ENCODE measurements at places on chromosomes 11 and 22.

DNA sequence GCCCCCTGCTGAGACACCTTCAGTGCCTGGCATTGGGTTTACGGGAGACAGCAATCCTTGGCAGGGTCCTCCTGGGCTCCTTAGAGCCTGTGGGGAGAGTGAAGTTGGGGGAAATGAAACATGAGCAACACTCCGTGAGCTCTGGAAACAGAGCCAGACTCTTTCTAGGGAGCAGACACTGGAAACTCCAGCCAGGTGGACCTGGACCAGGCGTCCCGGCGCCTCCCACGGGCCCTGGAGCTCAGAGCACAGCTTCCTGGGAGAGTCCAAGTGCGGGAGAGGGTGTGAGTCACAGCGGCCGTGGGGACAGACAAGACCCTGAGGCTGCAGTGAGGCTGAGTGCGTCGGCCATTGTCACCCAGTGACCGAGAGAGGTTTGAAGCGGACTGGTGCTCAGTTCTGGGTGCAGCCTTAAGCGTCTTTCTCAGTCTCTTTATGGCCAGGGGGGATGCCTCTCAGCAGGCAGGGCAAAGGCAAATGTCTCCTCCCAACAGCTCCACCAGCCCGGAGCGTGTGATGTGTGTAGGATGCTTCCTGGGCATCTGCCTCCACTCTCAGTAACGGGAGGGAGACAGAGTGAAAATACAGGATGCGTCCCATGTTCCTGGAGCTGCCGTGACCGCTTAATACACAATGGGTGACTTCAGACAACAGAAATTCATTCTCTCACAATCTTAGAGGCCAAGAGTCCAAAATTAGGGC lies 399.2 kb downstream of the SHANK2 start:
- DNase-seq = no peak

GRCh38 chr11:117818041-117818873 lies 6.3 kb downstream of the FXYD2 start:
- DNase-seq = peak; percentile 46

DNA sequence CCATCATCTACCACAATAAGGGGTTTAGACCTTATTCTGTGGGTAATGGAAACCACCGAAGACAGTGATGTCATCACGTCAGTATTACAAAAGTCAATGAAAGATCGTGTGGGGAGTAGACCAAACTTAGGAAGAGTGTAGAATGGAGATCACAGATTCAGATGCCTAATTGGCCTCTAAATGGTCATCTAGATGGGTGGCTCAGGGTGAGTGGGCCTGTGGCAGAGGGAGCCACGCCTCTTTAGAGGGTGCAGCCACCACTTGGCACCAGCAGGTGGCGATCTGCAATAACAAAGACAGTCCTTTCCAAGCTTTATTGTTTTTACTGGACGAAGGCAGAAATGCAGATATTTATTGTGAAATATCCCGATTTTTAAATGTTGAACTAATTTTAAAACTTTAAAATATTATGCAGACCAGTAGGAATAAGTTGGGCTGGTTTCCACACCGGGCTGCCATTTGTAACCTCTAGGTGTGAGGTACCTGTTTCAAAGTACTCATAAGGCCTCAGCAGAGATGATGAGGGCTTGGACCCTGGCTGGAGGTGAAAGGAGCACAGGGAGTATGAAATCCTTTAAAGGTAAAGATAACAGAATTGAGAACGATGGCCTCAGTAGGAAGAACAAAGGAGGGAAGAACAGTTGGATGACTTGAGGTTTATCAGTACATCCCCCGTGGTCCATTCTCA lies 222.0 kb downstream of the DBX1 start:
- DNase-seq = peak; percentile 40

DNA sequence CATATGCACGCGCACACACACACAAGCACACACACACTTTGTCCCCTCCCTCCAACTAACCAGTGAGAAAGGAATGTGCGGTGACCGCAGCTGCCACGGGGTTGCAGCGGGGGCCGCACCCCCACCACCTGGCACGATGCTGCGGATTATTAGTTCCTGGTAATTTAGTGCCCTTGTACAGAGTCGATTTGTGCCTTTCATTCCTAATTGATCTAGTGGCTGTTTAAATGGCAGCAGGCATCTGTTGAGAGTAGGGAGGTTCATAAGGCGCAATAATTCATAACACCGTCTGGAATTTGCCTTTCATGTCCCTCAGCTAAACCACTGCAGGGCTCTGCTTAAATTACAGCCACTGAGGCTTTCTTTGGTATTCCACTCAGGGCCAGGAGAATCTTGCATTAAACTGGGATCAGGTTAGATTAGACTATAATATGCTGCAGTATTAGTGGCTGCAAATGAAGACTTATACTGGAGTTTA lies 113.7 kb downstream of the FEZ1 start:
- no peak for DNase-seq

DNA sequence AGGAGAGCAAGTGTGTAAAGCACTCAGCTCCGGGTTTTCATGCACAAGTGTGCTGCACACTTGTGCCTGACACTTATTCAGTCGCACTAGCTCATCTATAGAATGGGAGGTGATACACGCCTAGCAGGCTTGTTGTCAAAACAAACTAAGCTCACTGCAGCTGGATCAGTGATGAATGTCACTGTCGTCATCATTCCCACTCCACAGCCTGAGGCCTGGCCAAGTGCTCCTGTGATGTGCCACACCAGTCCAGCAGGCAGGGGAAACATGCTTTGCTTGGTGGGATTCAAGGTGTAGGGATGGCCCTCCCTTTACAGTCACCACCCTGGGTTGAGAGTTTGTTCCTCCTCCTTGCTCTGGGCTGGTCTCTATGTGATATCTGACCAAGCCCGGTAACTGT lies 6.8 kb downstream of the MPST start:
- DNase-seq = no peak

GRCh38 chr11:65096926-65097325 lies 912 bp downstream of the VPS51 start:
- DNase-seq = no peak

GRCh38 chr11:9660886-9661285 lies 3.0 kb upstream of the SWAP70 start:
- DNase-seq = no peak

GRCh38 chr11:122159173-122159721 lies 43.2 kb upstream of the BLID start:
- no peak for DNase-seq

DNA sequence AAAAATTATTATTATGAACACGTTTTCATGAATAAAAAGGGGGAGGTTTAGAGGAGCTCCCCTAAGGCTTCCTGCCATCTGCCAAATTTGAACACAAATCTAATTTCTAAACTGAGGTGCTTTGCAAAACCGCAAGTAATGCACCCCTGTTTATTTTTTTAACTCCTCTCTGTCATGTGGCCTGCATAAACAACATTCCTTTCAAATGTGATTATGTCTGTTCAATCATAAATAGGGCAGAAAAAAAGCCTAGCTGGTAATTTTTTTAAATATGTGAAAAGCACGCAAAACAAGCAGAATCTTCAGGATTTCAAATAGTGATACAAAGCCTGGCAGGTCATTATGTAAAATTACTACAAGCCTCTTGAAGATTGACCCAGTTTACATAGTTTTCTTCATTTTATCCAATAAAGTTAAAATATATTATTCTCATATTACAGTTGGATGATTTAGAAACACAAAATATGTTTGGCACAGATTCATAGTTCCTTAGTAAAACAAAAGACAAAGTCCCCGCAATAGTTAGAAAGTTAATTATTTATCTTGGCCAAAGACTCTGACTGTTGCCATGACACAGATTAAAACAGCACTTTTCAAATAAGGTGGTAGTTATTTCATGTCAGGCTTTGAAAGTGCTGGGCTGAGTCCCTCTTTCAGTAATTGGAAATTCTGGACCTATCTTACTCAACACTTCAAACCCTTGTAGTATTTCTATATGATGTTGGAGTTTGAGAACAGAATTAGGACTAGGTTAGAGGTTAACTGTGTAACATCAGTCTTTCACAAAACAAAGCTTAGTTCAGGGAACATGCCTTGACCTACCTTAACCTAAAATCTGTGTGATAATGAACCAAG lies 200.3 kb upstream of the MPPED2 start:
- DNase-seq = no peak

- DNase-seq = no peak
Measured at GRCh38 chr11:4560467-4560866, 15.5 kb downstream of the OR52M1 start.

DNA sequence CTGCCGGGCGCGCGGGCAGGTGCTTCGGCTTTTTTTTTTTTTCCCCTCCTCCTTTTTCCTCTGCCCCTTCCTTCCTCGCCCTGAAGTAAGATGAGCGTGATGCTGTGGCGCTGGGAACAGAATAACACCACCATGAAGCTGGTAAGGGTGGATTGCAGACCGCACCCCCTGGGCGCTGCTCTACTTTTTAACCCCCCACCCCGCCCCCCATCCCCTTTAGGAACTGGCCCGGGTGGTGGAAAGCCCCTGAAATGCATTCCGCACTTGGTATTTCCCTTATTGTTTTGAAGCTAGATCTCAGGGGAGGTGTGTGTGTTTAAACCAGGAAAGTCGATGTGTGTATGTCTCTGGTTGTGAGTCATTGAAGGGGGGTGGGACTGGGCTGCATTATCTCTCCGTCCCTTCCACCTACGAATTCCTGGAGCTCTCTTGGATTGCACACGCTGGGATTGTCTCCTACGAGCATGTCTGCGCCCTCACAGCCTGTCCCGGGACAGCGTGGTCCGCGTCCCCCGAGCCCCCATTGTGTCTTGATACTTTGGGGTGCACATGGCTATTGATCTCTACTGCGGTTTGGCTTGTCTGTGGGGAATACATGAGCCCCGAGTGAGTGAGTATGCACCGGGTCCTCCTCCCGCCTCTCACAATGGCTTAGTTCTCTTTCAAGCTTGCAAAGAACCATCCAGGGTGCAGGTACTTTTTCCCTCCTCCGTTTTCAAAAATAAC lies 64.9 kb downstream of the NAV2 start:
- DNase-seq = no peak

- DNase-seq = no peak
Measured at GRCh38 chr11:72330131-72330727, 86.3 kb upstream of the PHOX2A start.

GRCh38 chr11:122746050-122746478 lies 90.5 kb downstream of the UBASH3B start:
- no peak for DNase-seq

DNA sequence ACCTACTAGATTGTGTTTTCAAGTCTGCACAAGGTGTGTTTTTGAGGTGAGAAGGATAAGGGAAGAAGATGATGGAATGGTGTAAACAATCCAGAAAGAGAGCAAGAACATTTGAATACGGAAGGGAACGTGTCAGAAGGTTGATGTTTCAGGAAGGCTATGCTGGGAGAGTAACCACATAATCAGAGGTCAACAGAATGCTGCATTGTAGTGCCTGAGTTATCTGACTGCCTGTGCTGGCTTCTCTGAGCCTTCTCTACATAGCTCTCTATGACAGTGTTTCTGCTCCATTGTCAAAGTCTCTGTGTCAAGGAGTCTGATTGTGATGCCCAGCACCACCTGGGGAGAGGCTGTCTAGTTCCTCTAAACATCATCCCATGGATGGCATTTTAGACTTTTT lies 74.1 kb downstream of the CYB5R2 start:
- no peak for DNase-seq

- DNase-seq = no peak
Measured at GRCh38 chr11:117345039-117345438, 17.4 kb downstream of the CEP164 start.

DNA sequence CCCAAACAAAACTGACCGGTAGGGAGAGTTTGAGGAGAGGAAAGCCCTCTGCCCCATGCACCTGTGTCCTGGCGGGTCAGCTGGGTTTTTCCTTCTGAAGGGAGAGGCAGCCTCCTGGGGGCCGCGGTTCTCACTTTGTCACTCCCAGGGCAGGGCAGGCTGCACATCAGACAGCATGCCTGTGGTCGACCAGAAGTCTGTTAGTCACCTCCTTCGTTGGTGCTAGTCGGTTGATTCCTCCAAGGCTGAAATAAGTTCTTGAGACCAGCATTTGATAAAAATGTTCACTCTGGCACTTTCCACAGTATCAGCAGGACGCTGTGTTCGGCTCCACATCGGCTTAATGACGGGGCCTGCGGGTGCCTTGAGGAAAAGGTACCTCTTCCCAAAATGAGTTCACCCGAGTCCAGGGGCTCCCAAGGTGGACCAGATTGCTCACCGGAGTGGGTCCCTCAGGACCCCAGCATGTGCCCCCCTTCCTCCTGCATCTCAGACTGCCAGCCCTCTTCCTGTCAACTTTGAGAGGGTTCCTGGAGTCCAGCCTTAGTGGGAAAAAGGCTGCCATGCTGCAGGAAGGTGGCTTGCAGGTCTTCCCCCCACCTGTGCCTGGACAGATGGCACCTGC lies 373.7 kb upstream of the B3GAT1 start:
- no peak for DNase-seq

GRCh38 chr11:67439321-67440228 lies 2.1 kb upstream of the PTPRCAP start:
- peak; percentile 68 for DNase-seq

DNA sequence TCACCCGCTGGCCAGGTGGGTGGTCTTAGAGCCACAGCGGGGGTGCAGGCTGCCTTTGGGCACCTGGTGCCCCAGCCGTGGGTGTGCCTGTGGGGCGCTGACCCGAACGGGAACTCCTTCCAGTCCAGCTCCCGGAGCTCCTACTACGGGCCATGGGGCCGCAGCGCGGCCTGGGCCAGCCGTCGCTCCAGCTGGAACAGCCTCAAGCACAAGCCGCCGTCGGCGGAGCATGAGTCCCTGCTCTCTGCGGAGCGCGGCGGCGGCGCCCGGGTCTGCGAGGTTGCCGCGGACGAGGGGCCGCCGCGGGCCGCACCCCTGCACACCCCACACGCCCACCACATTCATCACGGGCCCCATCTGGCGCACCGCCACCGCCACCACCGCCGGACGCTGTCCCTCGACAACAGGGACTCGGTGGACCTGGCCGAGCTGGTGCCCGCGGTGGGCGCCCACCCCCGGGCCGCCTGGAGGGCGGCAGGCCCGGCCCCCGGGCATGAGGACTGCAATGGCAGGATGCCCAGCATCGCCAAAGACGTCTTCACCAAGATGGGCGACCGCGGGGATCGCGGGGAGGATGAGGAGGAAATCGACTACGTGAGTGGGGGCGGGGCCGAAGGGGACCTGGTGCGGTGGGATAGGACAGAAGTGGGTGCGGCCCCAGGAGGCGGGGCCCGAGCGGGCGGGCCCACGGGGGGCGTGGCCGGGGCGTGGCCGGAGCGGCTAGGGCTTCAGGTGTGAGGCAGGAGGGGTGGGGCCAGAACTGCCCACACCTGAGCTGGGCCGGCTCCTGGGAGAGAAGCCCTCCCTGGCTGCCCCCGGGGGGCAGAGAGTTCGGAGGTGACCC lies 91.5 kb downstream of the CACNA1I start:
- no peak for DNase-seq

DNA sequence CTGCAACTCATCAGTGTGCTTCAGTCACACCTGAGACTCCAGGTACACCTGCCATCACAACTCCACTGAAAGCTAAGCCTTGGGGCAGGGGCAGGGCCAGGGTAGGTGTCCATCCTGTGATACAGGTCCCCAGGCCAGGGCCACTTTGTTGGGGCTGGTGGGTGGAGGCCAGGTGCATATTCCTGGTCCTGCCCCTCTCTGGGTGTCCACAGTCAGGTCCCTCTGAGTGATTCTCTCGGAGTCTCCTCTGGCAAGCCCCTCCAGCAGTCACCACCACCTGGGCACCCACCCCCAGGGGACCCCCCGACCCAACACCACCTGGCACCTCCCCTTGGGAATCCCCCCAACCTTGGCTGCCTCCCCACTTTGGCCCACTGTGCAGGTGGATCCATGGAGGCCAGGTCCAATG lies 9.5 kb upstream of the ACR start:
- DNase-seq = peak; percentile 42
